ENCODE measurements at places on chromosomes 16 and 17.

DNA sequence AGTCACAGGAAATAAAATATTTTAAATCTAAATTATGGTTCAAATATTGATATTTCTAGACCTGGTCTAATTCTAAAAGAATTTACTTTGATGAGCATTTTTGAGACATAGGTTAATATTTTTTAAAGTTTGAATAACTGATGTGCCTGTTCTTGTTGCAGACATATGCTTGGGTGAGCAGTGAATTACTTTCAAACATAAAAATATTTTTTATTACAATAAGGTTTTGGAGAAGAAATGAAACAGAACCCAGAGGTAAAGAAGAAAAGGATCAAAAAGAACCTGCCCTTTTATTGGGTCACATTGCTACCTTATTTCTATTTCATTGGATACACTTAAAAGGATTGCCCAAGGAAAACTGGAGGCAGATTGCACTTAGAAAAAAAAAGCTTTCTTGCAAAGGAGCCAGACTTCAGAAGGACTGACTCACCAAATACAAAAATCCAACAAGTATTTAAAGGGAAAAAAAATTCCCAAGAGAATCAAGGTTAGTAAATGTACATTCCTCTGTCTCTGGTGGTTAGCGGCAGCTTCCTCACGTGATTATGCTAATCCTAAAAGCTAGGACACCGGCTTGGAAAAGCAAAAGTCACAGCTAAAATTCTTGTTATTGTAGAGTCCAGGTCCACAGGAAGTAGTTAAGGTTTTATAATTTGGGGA lies 18.5 kb downstream of the ENPP7 start:
- no peak for DNase-seq

DNA sequence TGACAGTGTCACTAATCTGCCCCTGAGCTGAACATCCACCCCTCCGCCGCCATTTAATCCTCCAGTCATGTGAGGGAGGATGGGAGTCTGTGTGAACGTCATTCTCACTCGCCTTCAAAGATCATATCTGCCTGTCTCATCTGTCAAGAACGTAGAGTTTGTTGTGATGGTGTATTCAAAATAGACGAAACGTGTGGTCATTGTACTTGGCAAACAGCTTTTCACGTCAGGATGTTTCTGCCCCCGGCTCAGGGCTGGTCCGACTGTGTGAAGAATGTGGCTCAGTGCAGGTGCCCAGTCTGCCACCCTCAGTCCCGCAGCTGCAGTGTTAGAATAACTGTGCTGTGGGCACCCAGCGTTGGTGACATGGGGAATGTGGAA lies 148.0 kb downstream of the KCNJ12 start:
- no peak for DNase-seq

DNA sequence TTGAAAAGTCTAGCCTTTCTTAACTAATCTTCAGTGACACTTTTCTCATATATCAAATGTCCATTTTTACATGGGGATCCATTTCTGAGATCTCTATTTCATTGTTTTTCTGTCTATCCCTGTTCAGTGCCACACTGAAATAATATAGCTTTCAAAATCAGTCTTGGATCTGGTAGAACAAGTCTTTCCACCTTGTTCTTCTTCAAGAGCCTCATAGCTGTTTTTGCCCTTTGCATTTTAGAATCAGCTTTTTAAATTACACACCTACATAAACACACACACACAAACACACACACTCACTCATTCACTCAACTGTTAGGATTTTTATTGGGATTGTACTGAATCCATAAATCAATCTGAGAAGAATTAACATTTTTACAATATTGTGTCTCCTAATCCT lies 19.2 kb downstream of the GSDMB start:
- DNase-seq = no peak

- no peak for DNase-seq
Observed at GRCh38 chr17:20260268-20260667, 207.1 kb downstream of the LGALS9B start.

GRCh38 chr17:79927688-79928501 lies 88.7 kb upstream of the CBX4 start:
- DNase-seq = no peak

DNA sequence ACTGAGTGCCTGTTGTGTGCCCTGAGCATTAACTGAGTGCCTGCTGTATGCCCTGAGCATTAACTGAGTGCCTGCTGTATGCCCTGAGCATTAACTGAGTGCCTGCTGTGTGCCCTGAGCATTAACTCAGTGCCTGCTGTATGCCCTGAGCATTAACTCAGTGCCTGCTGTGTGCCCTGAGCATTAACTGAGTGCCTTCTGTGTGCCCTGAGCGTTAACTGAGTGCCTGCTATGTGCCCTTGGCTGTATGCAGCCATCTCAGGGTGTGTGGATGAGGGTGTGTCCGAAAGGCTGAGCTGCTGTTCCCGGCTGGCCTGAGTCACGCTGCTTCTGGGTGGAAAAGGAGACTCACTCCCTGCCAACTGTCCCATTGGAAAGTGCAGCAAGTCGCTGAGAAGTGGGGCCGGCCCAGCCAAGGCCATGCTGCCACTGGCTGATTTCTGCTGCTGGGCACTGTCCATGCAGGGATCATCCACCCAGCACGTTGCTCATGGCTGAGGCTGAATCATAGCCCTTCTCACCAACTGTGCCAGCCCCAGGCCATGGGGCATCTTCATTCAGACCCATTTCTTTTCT lies 113.8 kb downstream of the OR1D5 start:
- no peak for DNase-seq
